Bronchial smooth muscle cell (primary cell): ENCODE measurements at places on chromosomes 7 and 10. TPM values are rescaled to one million over a fixed set of nuclear protein-coding genes. Genes with fewer than 3 reads are reported as not detected.

Gene SMO
- total RNA-seq = 8.7 and 26.5 TPM in 2 replicates

Gene ABCB4
- total RNA-seq = 5.7 and 6.8 TPM in 2 replicates

Gene GIMAP6
- total RNA-seq = not detected in 2 replicates

Gene ASZ1
- total RNA-seq = not detected in 2 replicates

Gene DNMBP
- total RNA-seq = 19.2 and 25.0 TPM in 2 replicates

Gene LRRC61
- total RNA-seq = 0.69 and 1.4 TPM in 2 replicates
